ENCODE measurements at places on chromosomes 12 and 14.

DNA sequence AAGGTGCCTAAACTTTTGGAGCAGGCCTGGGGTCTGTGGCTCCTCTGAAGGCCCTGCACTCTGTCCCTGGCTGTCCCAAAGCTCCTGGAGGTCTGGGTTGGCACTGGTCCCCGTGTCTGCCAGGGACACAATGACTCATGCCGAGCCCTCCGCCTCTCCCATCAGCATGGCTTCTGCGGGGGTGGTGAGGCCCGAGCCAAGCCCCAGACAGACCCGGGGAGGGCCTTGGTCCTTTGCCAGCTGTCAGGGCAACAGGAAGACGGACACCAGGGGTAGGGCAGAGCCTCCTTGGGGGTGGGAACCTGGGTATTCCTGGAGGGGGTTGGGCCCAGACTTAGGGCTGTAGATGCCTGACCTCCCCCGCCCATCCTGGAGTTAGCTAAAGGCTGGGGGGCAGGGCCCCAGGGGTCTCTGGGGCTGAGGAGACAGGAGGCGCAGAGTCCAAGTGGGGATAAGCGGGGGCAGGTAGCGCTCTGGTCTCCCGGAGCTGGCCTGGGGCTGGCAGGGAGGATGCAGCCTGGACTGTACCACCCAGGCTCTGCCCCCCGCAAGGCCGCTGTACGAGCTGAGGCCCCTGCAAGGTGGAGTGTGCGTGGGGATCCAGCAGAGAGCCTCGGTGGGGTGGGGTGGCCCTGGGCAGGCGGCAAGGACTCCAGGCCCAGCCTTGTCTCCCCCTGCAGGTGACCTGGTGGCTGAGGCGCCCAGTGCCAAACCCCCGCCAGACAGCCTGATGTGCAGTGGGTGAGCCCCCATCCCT is 16.4 kb upstream of the PUS1 start:
- no peak for DNase-seq

DNA sequence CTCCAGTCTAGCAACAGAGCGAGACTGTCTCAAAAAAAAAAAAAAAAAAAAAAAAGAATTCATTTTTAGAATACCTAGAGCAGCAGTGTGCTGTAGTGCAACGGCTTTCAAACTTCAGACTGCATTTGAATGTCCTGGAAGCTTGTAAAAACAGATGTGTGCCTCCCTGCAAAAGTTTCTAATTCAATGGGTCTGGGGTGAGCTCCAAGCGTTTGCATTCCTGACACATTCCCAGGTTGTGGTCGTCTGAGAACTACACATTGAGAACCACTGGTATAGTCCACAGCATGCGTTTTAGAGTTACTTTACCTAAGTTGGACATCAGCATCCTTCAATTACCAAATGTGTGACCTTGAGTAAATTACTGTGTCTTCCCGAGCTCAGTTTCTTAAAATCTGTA is 816.8 kb downstream of the NRXN3 start:
- no peak for DNase-seq

DNA sequence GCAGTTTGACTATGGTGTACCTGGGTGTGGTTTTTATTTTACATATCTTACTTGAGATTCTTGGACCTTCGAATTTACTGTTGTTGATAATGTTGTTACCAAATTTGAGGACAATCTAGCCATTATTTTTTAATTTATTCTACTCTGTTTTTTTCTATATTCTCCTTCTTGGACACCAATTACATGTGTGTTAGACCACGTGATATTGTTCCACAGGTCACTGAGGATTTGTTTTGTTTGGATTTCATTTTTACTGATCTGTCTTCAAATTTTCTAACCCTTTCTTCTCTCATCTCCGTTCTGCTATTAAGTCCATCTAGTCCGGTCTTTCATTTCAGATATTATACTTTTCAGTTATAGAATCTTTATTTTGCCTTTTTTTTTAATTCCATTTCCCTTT is 204.9 kb upstream of the BCL2L14 start:
- no peak for DNase-seq

DNA sequence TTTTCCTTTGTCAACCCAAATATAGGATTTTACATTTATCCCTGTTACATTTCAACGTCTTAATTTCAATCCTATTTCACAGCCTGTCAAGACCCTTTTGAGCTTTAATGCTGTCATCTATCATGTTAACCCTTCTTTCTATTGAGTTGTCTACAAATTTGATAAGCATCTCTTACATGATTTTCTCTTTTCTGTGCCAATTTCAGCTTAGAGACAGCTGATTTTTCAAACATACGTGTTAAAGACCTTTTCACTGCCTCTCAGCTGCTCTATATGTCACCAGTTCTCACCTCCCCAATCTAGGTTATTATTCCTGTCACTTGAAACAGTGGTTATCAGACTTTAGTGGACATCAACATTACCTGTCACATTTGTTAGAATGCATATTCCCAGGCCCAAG is 181.3 kb downstream of the GXYLT1 start:
- no peak for DNase-seq

DNA sequence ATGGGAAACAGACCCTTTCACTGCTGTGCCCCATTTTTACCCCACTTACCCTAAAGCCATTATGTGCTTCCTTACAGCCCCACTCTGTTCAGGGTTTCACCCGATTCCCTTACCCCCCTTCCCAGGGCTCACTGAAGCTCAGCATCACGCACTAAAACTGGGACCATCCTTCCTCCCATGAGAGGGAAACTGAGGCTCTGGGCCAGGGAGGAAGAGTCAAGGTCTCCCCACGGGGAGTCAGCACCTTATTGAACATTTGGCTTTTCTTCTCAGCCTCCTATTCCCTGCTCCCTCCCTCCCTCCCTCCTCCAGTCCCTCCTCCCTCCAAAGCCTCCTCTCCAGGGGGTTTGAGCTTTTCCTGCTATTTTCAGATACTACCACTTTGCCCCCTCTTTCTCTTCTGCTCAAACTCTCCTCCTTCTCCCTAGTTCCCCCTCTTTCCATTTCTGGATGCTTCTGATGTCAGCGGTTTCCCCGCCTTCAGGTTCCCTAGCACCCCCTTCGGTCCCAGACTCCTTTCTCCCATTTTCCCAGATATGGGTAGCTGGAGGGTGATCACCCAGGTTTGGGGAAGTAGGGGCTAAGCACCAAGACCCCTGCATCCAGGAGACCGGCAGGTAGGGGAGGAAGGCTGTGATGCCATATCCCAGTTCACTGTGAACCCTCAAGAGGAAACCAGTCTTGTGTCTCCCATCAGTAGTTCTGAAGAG is 960 bp downstream of the GPR162 start:
- no peak for DNase-seq

GRCh38 chr12:109998241-109998903 is 858 bp upstream of the ANKRD13A start:
- DNase-seq, result no peak

DNA sequence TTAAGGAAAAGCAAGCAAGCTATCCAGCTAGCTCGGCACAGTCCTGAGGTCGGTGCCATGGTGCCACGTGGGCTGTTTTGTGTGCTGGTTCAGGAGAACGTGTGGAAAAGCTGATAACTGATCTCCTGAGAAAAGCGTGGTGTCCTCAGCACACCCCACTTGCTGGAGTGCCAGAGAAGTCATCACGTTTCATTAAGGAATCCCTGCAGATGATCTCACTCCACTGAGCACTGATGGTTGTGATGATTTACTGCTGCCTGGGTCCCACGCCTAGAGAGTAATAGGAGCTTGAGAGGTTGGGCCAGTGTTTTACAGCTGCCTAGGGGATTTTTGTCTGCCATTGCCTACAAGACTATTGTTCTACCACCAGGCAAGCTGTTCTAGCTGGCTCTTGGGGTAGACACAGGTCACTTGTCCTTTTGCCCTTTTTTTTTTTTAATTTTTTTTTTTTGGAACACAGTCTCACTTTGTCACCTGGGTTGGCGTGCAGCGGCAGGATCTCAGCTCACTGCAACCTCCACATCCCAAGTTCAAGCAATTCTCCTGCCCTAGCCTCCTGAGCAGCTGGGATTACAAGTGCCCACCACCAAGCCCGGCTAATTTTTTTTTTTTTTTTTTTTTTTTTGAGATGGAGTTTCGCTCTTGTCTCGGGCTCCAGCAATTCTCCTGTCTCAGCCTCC is 42.3 kb upstream of the EVL start:
- no peak for DNase-seq

DNA sequence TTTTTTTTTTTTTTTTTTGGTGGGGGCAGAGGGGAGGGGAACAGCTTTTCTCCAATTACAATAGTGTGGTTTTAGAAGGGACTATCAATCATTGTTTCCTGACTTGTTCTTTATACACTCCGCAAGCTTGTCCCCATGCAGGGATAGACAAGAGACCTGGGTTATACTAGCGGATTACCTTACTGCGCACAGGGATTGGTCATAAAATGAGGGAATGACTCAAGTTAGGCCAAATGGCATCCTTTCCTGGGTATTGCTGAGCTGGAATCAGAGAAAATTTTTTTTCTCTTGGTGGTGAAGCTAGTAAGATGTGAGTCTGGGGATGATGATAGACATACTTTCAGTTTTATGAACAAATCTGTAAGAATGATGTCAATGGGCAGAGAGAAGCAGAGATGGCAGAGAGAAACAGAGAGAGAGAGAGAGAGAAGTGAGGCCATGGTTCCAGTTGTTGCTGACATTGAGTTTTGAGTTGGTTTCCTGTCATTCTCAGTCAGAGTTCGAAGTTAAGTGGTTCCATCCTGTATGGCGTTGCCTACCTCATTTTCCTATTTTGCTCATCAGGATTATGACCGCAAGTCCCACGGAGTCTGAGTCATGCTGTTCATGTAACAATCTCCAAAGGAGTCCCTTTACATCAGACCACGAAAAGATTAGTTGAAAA is 59.1 kb upstream of the OTOGL start:
- no peak for DNase-seq

DNA sequence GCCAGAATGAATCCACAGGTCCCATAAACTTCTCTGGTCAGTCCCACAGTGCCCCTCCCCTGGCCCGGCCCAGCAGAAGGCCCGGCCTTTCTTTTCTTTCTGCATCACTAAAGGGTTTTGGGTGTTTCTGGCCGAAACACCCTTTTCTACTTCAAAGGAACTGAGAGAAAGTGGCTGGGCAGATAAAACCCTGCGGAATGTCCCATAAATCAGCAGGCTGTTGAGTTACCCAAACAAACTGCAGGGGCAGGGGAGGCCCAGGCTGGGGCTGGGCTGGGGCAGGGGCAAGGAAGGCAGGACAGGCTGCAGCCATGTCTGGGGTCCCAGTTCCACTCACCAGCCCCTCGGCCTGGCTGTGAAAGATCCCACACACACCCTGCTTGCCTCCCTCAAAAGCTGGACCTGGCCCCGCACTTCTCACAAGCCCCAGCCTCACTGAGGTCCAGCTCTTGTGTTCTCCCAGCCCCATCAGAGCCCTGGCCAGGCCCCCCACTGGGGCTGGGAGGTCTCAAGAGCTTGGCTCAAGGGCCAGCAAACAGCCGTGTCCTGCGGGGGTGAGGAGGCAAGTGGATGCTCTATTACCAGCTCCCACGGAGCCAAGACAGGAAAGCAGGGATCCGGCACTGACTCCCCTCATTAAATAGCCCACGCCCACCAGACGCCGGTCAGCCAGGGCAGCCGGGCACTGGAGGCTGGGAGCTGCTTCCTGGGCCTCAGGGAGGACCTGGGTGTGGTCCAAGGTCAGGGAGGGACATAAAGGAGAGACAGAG is 41.9 kb downstream of the CCNK start:
- DNase-seq, result no peak

- DNase-seq, result no peak
Measured at GRCh38 chr12:50186681-50187080, 19.5 kb upstream of the CERS5 start.

DNA sequence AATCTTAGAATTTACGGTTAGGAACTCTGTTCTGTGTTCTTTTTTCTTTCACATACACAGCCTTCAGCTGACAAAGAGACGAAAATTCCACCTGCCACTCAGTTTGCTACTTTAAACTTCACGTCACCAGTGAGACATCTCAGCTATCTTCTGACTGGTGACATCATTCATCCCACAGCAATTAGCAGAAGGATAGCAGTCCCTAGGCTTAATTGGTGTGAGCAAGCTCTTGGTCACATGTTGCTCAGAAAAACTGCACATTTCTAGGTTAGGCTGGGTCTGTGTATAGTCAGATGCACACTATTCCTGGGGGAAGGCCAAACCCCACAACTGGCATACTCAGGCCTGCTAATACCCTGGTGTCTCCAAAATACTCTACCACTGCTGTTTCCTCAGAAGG is 23.9 kb downstream of the SLC7A7 start:
- no peak for DNase-seq

GRCh38 chr14:73661872-73662271 is 17.1 kb downstream of the DNAL1 start:
- DNase-seq, result no peak

GRCh38 chr14:55238019-55238680 is 33.1 kb upstream of the FBXO34 start:
- DNase-seq, result no peak

DNA sequence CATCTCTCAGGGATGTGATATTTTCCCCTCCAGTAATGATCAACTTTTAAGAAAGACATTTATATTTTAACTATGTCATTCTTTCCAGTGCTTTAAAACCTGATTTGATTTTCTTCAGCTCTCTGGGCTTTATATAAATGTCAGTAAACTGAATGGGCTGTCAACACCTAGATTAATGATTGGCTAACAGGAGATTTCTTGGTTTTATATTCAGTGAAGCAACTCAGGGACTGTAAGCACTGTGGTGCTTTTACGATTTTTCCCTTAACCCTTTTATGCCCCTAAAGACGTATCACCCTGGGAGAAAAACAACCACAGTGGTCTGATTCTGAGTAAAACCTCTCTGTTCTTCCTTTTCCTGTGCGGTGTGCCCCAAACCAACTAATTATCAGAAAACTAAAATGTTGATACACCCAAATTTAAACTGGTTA is 38.0 kb downstream of the PTGER2 start:
- no peak for DNase-seq

- DNase-seq, result no peak
Measured at GRCh38 chr12:120998435-120998834, 17.9 kb downstream of the C12orf43 start.

DNA sequence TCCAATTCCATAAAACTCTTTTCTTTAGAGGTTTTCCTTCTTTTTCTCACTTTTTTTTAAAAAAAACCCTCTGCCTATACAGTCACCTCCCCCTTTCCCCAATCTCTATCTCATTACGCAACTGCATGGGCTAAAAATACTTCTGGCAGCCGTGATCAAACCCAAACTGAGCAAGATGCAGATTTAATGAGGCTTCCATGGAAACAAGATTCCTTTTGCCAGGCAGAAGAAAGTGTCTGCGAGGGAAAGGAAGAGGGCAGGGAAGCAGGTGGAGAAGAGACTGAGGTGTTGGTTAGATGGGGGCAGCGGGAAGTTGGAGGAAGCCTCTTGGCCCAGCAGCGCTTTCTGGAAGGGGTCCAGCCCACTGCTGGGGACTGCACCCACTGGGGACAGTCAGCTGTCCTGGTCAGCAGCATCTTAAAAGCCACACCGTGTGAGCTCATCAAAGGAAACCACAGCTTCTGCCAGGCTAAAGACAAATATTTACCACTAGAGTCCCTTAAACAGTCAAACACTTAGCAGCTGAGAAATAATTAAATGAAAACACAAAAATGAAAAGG is 90.4 kb downstream of the SLC8A3 start:
- DNase-seq, result no peak

DNA sequence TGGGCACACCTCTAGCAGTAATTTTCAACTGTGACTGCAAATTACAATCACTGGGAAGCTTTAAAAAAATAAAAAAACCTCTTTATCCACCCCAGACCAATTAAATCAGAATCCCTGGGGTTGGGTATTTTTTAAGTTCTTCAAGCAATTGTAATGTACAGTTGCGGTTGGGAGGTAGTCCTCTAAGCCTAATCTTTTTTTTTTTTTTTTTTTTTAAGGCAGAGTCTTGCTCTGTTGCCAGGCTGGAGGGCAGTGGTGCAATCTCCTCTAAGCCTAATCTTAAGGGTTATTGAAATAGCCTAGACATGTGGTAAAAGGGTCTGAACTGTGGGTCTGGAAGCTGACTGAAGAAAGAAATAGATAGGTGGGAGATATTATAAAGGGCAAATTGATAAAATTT is 230.5 kb downstream of the AKAP6 start:
- DNase-seq, result no peak

Data from GM13977 (cell line).